Left renal pelvis (tissue), 4 donors: ENCODE measurements at places on chromosomes 3 and 15. TPM values are rescaled to one million over a fixed set of nuclear protein-coding genes. Genes with fewer than 3 reads are reported as not detected.

The ATP10A gene
- 3.1 TPM for polyA plus RNA-seq

The ACTRT3 gene
- 5.3 TPM for polyA plus RNA-seq

The DNASE1L3 gene
- polyA plus RNA-seq, result 17.2 TPM

The NR1I2 gene
- 1.1 TPM for polyA plus RNA-seq

The BCL2A1 gene
- polyA plus RNA-seq, result 0.23 TPM

The ASB14 gene
- polyA plus RNA-seq, result 1.2 TPM

The CHRNA5 gene
- polyA plus RNA-seq, result 5.3 TPM

The ACKR4 gene
- 2.0 TPM for polyA plus RNA-seq

The UBAP1L gene
- 5.2 TPM for polyA plus RNA-seq

The GOLGA6L1 gene
- polyA plus RNA-seq, result not detected

The FAN1 gene
- 30.8 TPM for polyA plus RNA-seq

The SLC7A14 gene
- 3.1 TPM for polyA plus RNA-seq

The RAD18 gene
- 11.7 TPM for polyA plus RNA-seq

The LXN gene
- 30.5 TPM for polyA plus RNA-seq

The CLEC3B gene
- polyA plus RNA-seq, result 27.7 TPM

The ARL14 gene
- 0.53 TPM for polyA plus RNA-seq

The CYP19A1 gene
- not detected for polyA plus RNA-seq

The SERPINI2 gene
- polyA plus RNA-seq, result 1.0 TPM

The GHRL gene
- 1.5 TPM for polyA plus RNA-seq

The LRRK1 gene
- 2.3 TPM for polyA plus RNA-seq

The UBE2Q2 gene
- 43.3 TPM for polyA plus RNA-seq

The C2CD4B gene
- 2.8 TPM for polyA plus RNA-seq

The NRG4 gene
- 4.2 TPM for polyA plus RNA-seq

The IL17RD gene
- polyA plus RNA-seq, result 57.2 TPM

The GXYLT2 gene
- 13.1 TPM for polyA plus RNA-seq
